ENCODE measurements at places on chromosomes 4 and X.

DNA sequence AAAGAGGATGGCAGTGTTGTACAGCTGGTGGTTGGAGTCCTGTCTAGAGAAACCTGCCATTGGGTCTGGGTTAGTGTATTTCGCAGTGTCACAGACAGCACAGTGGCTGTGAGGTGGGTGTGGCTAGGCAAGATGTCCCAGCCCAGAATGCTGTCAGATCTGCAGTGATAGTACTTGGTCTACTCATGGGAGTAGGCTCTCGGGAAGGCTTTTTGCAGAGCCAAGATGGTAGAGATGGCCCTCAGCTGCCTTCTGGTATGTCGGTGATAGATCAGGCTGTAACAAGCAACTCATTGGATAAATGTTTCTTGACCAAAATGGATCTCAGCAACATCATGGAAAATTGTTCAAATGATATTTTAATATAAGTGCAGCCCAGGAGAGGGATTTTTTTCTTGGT, 84.3 kb upstream of the WDR1 start:
- no peak for DNase-seq

- no peak for DNase-seq
Measured at GRCh38 chr4:8385106-8385505, 55.4 kb downstream of the ACOX3 start.

GRCh38 chr4:126916626-126917140, 716.1 kb upstream of the INTU start:
- peak; percentile 89 for DNase-seq

DNA sequence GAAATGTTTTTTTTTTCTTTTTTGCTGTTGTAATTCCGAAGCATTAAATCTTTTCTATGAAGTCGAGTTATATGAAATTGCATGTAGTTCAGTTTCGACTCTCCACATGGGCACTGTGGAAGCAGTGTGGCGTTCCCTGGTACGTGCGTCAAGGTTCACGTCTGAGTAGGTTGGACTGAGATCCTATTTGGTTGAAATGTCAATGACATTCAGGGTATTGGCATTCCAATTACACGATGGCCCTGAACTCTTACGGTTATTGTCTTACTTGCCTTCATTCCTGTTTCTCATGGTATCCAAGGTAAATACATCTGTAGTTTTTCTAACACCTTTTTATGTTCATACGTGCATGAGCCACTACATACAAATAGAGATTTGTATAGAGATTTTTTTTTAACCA, 128.8 kb downstream of the SORBS2 start:
- DNase-seq: no peak

GRCh38 chrX:110276778-110277177, 41.1 kb downstream of the AMMECR1 start:
- DNase-seq: no peak

DNA sequence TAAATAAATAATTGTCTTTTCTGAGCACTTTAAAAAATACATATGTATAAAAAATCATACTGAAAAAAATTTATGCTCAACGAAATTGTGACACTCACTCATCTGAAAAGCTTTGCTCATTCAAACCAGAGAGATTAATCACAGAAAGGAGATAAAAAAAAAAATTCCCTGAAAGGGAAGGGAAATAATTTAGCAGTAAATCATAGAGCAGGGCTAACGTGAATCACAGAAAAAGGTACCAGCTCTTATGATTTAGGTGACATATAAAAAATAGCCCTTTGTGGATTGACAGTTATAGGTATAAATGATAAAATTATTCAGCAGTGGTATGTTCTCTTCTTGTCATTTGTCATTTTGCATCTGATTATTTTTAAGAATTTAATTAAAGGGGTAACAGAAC, 552.7 kb upstream of the TENM3 start:
- no peak for DNase-seq

DNA sequence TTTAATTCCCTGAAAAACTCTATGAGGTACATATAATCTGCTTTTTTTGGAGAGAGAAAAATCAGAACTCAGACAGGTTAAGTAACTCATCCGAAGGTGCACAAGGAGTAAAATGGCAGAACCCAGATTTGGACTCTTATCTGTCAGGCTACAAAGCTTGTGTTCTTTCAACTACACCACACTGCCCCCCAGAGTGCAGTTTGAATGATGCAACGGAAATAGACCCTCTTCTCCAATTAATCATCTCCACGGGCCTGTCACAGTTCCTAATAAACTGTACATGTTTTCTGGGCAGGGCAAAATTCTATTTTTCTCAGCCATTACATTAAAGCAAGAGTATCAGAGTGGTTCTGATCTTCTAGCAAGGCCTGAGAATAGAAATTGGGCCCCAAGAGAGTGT, 35.3 kb upstream of the DCX start:
- no peak for DNase-seq

- no peak for DNase-seq
Measured at GRCh38 chr4:22021106-22021505, 72.5 kb upstream of the KCNIP4 start.

DNA sequence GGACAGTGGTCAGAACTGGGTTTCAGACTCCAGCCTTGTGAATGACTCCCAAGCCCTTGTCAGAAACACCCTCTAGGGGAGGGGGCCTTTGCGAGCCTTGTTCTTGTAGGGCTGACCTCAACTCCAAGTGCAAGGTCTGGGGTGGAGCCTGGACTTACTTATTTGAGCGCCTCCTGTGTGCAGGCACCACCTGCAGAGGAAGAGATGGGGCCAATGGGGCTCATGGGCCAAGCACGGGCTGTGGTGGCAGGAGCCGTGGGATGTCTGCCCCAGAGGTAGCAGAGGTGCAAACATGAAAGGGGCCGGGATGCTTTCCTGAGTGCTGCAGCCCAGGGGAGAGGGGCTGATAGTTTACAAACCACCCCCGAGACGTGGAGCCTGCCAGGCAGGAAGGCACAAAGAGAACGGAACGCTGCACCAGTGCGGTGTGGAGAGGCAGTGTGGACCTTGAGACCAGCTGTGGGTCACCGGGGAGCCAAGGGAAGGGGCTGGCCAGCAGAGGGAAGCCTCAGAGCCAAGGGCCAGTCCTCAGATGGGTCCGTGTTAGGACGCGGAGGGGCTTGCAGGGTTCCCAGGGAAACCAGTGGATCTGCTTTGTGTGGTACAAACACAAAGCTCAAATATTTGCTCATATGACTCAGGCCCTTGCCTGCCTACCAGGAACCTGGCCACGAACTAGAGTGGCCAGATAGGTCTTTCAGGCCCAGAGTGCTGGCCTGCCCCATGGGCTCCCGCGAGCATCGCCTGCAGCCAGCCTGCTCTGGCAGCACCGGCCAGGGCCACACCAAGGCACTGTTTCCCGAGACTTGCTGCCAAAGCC, 8.7 kb upstream of the TADA2B start:
- DNase-seq: peak; percentile 78

GRCh38 chrX:99939883-99940232, 470.2 kb downstream of the PCDH19 start:
- DNase-seq: no peak

DNA sequence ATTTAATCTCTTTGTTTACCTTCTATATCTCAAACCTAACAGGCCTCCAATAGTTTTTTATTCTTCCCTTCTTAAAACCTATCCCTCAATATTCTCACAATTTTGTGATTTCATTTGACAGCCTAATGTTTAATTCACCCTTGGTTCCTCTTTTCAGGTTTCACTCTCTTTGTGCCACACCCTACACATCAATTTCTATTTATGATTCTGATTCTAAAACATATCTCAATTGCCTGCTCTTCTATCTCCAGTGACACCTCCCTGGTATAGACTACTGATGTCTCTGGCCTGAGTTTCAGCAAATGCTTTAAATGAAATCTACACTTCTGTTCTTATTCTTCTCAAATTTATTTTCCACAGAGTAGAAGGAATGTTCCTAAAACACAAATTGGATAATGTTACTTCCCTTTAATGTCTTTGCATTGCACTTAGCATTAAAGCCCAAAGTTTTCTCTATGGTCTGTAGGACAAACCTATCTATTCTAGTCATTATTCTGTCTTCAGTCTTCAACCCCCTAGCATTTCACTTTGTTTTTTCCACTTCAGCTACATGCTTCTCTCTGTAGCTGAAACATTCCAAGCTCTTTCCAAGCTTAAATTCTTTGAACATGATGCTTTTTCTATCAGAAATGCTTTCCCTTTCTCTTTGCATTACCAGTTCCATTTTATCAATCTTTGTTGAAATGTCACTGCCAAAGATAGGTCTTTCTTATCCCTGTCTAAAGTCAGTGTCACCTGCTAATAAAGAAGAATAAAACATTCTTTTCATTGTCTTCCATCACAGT, 622.0 kb downstream of the CENPC start:
- DNase-seq: peak; percentile 39

DNA sequence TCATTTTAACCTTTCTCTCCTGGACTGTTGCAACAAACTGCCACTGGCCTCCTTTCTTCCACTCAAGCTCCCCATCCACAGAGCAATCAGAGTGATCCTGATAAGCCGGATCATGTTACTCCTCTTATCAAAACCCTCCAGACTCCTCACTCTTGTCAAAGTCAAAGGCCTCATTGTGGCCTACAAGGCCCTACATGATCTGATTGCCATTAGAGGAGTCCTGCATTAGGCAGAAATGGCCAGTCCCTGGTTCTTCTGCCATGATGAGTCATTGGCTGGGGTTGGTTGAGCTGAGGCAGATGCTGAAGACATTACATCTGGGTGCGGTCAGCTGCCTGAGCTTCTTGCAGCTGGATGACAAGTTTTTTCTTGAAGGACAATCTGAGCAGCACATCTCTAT, 32.7 kb upstream of the CASK start:
- DNase-seq: no peak
